ENCODE measurements at places on chromosomes 7 and 10.

DNA sequence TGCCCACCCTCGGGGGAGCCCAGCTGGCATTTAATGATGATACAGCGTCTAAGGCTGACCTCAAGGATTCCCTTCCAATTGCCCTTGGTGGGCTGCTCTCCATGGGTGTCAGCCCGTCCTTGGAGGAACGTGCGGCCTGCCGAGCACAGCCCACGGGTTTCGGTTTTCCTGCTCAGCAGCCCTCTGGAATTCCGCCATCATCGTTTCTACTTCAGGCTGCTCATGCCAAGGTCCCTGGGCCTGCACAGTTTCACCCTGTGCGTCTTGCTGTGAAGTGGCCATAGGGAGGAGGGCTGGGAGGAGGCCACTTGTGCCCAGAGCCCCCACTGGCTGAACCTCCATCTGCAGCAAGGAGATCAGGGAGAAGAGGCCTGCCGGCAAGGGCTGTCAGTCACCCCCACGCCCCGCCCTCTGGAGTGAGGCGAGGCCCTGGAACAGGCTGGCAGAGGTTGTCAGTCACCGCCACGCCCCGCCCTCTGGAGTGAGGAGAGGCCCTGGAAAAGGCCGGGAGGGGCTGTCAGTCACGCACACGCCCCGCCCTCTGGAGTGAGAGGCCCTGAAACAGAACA, 82.8 kb downstream of the CHST15 start:
- DNase-seq = no peak

GRCh38 chr10:118734475-118734874, 20.3 kb downstream of the CACUL1 start:
- no peak for DNase-seq

DNA sequence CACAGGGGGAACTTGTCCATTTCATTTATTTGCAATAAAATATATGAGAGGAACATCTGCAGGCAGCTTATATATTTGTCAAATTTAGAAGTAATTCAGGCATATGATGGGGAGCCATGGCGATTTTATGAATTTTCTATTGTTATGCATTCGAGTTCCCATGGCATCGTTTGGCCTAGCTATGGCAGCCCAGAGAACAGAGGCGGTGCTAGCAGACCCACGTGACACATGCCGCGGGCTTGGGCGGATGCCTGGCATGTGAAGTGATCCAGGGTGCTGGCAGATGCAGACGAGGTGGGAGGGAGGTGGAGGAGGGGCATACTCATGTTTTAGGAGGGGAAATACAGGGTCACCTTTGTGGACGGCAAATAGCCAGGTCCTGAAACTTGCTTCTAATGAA, 560.0 kb upstream of the GALNT17 start:
- no peak for DNase-seq

GRCh38 chr7:3965794-3966395, 664.8 kb downstream of the SDK1 start:
- DNase-seq = no peak

DNA sequence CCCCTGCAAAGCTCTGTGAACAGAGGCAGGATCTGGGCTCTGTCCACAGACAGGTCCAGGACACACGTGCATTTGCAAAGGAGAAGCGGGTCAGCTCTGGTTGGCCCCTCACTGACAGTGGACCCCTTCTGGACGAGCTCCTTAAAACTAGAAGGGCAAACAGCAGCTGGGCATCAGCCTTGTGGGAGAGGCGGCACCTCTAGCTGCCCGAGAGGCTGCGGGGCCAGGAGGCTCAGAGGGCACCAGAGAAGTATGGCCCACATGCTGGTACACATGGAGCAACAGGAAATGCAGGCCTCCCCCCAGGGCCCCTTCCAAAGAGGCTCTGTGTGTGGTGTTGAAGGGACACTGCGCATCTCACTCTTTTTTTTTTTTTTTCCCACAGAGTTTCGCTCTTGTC, 233.0 kb upstream of the TCERG1L start:
- DNase-seq = no peak

GRCh38 chr10:76106611-76107010, 675.2 kb downstream of the LRMDA start:
- no peak for DNase-seq

Measured in activated naive CD4-positive, alpha-beta T cell treated with Interleukin-2 at 50 U/mL for 16 hours (primary cell).